MV-4-11 (cell line): ENCODE measurements at places on chromosomes 3 and 15.

DNA sequence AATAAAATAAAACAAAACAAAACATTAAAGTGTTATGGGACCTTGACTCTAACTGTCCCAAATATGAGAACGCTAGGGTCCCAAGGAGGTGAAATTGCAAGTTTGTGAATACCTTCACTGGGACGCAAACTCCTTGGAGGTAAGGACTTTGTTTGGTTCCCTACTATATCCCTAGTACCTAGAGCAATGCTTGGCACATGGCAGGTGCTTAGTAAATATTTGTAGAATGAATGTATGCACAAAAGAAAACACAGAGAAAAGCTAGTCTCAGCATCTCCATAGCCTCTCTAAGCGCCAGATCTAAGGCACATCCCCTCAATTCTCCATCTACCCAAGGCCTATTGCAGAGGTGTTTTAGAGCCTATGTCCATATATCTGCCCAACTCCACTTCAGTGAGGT, 30.5 kb downstream of the GPR176 start:
- no peak for DNase-seq

DNA sequence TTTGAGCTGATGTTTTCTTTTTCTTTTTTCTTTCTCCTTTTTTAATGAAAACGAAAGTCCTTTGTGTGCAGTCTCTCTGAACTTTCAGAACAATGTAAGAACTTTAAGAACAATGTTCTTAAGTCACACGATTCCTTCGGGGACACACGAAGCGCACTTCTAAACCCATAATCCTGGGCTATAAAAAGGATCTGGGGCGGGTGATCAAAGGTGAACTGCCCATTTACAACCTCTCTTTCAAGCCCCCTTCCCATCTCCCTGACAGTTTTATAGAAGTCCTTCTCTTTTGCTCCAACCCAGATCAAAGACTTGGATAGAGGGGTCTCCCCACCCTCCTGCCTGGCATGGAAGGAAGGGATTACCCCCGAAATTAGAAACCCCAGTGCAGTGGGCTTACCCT, 126.8 kb downstream of the BDH1 start:
- DNase-seq = no peak

DNA sequence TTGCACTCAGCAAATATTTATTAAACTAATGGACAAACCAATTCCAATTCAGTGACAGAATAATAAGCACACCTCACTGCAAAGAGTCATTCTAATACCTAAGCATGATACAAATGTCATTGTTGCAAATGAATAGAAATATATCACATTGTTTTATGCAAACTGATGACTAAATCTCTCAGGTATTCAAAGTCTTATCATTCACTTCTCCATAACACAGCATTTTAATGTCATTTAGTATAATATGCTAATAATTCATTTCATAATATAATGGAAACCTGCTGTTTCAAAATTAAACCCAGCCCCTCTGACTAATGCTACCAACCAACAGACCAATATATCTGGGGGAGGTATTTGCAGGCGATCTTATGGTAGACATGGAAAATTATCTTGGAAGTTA, 71.8 kb downstream of the FGF7 start:
- DNase-seq = no peak

GRCh38 chr15:37394402-37395099, 294.2 kb upstream of the MEIS2 start:
- no peak for DNase-seq

GRCh38 chr3:54033761-54034160, 88.6 kb upstream of the CACNA2D3 start:
- no peak for DNase-seq

- DNase-seq = peak; percentile 39
These were observed 1.5 kb downstream of the EAF2 start for GRCh38 chr3:121836481-121836880.
